T-helper 17 cell (primary cell): ENCODE measurements at places on chromosomes 16 and 17.

- no peak overlapping the region for H3K27ac ChIP-seq
- H3K4me3 ChIP-seq = no peak overlapping the region
- H3K4me1 ChIP-seq = peaks cover 3% of the 10 kb centered on the region
- H3K36me3 ChIP-seq = peaks cover 4% of the 10 kb centered on the region
These were observed 243.5 kb downstream of the STX8 start for GRCh38 chr17:9332132-9332494.

DNA sequence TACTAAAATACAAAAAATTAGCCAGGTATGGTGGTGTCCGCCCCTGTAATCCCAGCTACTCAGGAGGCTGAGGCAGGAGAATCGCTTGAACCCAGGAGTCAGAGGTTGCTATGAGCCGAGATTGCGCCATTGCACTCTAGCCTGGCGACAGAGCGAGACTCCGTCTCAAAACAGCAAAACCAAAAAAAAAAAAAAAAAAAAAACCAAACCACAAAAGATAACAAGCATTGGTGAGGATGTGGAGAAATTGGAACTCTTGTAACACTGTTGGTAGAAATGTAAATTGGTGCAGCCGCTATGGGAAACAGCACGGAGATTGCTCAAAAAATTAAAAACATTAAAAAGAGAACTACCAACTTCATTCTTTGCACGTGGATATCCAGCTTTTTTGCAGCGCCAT is 119.4 kb downstream of the OR1D5 start:
- no peak overlapping the region for H3K27ac ChIP-seq
- H3K27me3 ChIP-seq = no peaks in the 10 kb centered on the region
- DNase-seq = no peak

- no peak overlapping the region for H3K4me3 ChIP-seq
- no peak for DNase-seq
- H3K27me3 ChIP-seq = no peaks in the 10 kb centered on the region
- peaks cover 7% of the 10 kb centered on the region for H3K36me3 ChIP-seq
- no peak overlapping the region for H3K27ac ChIP-seq
These were observed 40.0 kb downstream of the CIBAR2 start for GRCh38 chr16:85072076-85072860.

GRCh38 chr16:86395477-86395876 is 114.8 kb upstream of the FOXF1 start:
- DNase-seq = no peak
- no peaks in the 10 kb centered on the region for H3K27me3 ChIP-seq
- H3K36me3 ChIP-seq = no peaks in the 10 kb centered on the region
- no peaks in the 10 kb centered on the region for H3K4me1 ChIP-seq

DNA sequence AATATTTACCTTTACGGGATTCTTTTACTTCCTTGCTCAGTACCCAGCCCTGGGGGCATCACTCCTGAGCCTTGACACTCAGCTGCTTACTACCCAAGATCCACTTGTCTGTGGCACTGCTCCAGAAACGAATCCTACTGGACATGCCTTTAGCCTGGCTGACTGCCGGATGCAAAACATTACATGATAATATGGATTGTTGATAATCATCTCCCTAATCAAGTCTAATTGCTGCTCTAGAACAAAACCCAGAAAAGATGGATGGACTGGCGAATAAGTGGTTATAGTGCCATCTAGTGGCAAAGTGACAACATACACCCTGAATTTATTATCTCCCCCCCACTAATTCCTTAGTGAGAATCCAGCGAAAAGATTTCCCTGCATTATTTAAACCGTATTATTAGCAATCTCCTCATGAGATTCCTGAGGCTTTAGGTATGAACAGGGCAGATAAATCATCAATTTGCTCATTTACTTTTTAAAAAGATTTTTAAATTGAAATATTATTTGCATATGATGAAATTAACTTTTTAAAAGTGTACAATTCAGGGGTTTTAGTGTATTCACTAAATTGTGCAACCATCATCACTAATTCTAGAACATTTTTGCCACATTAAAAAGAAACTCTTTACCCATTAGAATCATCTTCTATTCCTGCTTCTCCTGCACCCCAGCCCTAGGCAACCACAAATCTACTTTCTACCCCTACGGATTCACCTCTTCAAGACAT is 61.6 kb downstream of the RGS9 start:
- no peak overlapping the region for H3K4me3 ChIP-seq
- peaks cover 4% of the 10 kb centered on the region for H3K27me3 ChIP-seq
- H3K27ac ChIP-seq = no peak overlapping the region
- DNase-seq = no peak

DNA sequence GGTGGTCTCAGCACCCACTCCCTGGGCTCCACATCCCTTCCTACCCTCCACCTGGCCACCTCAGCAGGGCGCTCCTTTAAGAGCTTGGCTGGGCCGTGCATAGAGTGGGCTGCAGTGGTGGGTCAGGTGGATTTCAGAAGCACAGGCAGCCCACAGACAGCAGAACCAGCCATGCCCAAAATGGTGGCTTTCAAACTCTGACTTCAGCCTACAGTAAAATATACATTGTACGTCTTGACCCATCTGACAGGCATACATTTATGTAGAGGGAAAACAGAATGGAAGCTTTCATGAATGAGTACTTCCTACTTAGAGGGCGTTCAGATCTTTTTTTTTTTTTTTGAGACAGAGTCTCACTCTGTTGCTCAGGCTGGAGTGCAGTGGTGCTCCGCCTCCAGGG is 26.0 kb upstream of the LASP1NB start:
- H3K27ac ChIP-seq = peak overlapping the region; percentile 99
- no peaks in the 10 kb centered on the region for H3K36me3 ChIP-seq
- H3K4me3 ChIP-seq = peak overlapping the region; percentile 90
- DNase-seq = no peak
- H3K27me3 ChIP-seq = no peaks in the 10 kb centered on the region

DNA sequence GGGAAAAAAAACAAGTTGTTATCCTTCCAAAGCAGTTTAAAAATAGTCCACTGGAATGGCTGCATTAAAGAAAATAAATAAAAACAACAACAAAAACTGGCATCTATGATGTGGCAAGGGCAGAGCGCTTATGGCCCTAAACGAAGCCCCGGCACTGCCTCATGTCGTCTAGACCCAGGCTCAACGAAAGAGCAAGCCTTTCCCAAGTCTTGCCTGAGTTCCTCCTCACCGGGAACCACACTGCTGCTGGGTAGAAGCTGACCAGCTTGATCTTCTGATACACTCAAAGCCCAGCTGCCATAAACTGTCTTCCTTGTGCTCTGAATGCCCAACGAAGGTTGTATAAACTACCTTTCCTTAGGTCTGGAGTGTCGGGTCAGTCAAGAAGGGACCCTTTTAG is 37.0 kb downstream of the NDEL1 start:
- H3K4me1 ChIP-seq = peaks cover 4% of the 10 kb centered on the region
- H3K36me3 ChIP-seq = peaks cover 8% of the 10 kb centered on the region
- DNase-seq = no peak
- no peak overlapping the region for H3K27ac ChIP-seq
- H3K27me3 ChIP-seq = no peaks in the 10 kb centered on the region

DNA sequence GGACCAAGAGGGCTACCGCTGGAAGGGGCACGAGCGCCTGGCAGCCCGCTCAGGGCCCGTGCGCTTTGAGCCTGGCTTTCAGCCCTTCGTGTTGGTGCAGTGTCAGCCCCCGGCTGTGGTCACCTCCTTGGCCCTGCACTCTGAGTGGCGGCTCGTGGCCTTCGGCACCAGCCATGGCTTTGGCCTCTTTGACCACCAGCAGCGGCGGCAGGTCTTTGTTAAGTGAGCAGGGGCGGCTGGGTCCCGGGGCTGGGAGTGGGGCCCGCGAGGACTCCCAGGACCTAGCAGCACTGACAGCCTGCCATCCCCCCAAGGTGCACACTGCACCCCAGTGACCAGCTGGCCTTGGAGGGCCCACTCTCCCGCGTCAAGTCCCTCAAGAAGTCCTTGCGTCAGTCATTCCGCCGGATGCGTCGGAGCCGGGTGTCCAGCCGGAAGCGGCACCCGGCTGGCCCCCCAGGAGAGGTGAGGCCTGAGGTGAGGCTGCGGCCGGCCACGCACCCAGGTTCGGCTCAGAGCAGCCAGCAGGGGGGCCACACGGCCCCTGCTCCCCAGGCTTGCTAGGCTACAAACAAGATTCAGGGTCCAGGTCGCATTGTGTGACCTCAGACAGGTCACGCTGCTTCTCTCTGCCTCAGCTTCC is 17.4 kb upstream of the MYO15B start:
- peaks cover 9% of the 10 kb centered on the region for H3K4me1 ChIP-seq
- no peak overlapping the region for H3K27ac ChIP-seq
- no peak for DNase-seq

DNA sequence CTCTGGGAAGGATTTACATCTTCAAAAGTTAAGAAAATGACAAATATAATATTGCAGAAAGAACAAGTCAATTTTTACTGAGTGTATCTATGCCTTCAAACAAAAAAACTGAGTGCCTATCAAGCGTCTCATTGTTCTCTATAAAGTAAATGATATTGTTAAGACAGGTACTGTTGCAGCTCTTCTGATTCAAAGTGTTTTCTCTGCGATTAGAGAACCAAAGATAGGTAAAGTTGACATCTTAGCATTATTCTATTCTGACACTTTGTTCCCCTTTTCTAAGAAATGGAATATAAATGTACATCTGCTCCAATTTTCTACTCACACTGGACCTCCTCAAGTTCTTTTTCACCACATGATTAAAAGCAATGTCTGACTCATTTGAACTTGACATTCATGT is 1317.7 kb downstream of the CDH11 start:
- no peak for DNase-seq
- no peaks in the 10 kb centered on the region for H3K27me3 ChIP-seq
- H3K4me3 ChIP-seq = no peak overlapping the region
- H3K36me3 ChIP-seq = no peaks in the 10 kb centered on the region

DNA sequence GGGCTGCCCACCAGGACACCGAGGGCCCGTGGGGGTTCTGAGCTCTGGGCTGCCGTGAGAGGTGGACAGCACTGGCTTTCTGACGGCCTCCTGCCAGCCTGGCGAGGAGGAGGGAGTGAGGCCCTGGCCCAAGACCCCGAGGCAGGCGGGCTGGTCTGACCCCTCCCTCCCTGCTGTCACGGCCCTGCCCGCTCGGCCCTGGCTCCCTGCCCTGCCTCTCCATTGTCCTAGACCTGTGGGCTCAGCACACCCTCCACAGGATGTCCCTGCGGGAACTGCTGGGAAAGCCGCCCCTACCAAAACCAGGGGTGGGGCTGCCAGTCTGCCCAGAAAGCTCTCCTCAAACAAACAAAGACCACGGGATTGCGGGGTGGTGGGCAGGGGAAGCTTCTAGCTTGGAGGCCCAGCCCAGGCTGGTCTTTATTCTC is 20.7 kb downstream of the SPNS2 start:
- H3K4me3 ChIP-seq = no peak overlapping the region
- H3K4me1 ChIP-seq = no peaks in the 10 kb centered on the region
- H3K27ac ChIP-seq = no peak overlapping the region
- DNase-seq = no peak
- H3K36me3 ChIP-seq = peaks cover 2% of the 10 kb centered on the region

DNA sequence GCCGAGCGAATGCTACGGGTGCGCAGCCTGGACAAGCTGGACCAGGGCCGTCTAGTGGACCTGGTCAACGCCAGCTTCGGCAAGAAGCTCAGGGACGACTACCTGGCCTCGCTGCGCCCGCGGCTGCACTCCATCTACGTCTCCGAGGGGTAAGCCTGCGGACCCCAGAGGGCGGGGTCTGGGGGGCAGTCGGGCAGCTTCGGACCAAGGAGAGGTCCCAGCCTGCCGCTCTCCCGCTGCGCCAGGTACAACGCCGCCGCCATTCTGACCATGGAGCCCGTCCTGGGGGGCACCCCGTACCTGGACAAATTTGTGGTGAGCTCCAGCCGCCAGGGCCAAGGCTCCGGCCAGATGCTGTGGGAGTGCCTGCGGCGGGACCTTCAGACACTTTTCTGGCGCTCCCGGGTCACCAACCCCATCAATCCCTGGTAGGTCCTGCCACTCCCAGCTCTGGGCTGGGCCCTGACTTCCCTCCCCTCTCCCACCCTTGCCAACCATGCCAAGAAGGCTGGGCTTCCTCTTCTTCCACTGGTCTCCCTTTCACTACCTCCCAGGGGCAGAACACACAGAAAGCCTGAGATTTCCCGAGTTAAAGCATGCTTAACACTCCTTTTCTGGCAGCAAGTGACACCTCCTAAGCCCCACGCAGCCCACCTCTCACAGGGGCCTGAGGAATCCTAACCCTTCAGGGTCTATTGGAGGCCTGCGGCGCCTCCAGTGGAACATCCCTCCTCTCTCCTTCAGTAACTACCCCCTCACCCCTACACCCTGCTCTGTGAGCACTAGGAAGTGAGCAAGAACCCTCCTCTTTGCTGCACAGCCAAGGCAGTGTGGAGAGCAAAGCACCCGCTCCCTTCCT is 3.2 kb downstream of the NAGS start:
- peaks cover 5% of the 10 kb centered on the region for H3K36me3 ChIP-seq
- peak overlapping the region; percentile 92 for H3K27ac ChIP-seq

- peak overlapping the region; percentile 85 for H3K4me3 ChIP-seq
- H3K4me1 ChIP-seq = peaks cover 16% of the 10 kb centered on the region
- H3K27ac ChIP-seq = peak overlapping the region; percentile 99
- no peaks in the 10 kb centered on the region for H3K27me3 ChIP-seq
- peaks cover 6% of the 10 kb centered on the region for H3K36me3 ChIP-seq
These were observed 23.2 kb downstream of the ZNF213 start for GRCh38 chr16:3158026-3158509.

GRCh38 chr16:69924041-69924775 is 26.9 kb upstream of the CLEC18A start:
- no peak overlapping the region for H3K27ac ChIP-seq
- H3K36me3 ChIP-seq = peaks cover 13% of the 10 kb centered on the region

- peak; percentile 22 for DNase-seq
- H3K4me1 ChIP-seq = peaks cover 2% of the 10 kb centered on the region
These were observed 20.9 kb upstream of the CLEC18A start for GRCh38 chr16:69930117-69930776.

DNA sequence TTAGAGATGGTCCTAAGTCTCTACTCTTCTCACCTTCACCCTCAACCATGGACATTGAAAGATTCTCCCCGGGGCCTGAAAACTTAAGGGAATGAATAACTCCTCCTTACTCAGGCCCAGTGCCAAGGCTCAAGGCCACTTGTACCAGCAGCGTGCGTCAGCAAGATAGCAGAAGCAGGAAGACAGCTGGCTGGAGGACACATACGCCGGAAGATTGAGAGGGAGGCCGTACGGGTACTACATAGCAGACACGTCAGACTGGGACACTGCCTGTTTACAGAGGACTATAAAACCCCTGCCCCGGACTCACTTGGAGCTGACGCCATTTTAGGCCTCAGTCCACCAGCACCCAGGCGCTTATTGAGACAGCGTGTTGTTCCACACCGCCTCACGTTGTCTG is 75.8 kb upstream of the MED13 start:
- no peak overlapping the region for H3K27ac ChIP-seq
- H3K4me1 ChIP-seq = peaks cover 3% of the 10 kb centered on the region
- no peak for DNase-seq
- H3K27me3 ChIP-seq = peaks cover 33% of the 10 kb centered on the region

GRCh38 chr17:21157586-21158370 is 31.0 kb downstream of the DHRS7B start:
- no peak overlapping the region for H3K27ac ChIP-seq
- no peak overlapping the region for H3K4me3 ChIP-seq
- no peak for DNase-seq
- peaks cover 2% of the 10 kb centered on the region for H3K4me1 ChIP-seq
- no peaks in the 10 kb centered on the region for H3K27me3 ChIP-seq

DNA sequence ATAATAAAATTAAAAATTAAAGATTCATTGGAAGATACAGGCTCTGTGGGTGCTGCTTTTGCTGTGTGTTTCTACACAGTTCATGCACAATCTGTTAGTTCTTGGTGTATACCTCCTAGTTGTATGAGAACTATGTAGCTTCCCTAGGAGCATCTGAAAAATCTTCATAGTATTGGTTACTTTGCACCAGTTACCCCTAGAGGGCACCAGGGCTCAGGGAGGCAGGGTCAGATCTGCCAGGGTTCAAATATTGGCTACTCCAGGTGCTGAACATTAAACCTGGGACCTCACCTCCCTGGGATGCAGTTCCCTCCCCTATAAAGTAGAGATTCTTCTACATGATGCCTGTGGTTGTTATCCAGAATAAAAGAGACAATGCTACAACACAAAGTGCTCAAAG is 583.0 kb upstream of the CDH11 start:
- H3K4me1 ChIP-seq = no peaks in the 10 kb centered on the region
- H3K36me3 ChIP-seq = no peaks in the 10 kb centered on the region
- no peak overlapping the region for H3K4me3 ChIP-seq
